ENCODE measurements at places on chromosomes 13 and 19. TPM values are rescaled to one million over a fixed set of nuclear protein-coding genes. Genes with fewer than 3 reads are reported as not detected.

The ANGPTL8 gene
- total RNA-seq: not detected

The ZNF546 gene
- total RNA-seq: 18.0 TPM

The ERICH4 gene
- not detected for total RNA-seq

The IFNL1 gene
- total RNA-seq: not detected

The SUCLA2 gene
- 67.3 TPM for total RNA-seq

The BCKDHA gene
- 32.4 TPM for total RNA-seq
